ENCODE measurements at places on chromosomes 16 and 17.
A peak's percentile ranks its signal among the peaks of the same experiment; 100 is the strongest.

- peak; percentile 77 for DNase-seq
Observed at GRCh38 chr16:55471448-55472097, 7.4 kb upstream of the MMP2 start.

DNA sequence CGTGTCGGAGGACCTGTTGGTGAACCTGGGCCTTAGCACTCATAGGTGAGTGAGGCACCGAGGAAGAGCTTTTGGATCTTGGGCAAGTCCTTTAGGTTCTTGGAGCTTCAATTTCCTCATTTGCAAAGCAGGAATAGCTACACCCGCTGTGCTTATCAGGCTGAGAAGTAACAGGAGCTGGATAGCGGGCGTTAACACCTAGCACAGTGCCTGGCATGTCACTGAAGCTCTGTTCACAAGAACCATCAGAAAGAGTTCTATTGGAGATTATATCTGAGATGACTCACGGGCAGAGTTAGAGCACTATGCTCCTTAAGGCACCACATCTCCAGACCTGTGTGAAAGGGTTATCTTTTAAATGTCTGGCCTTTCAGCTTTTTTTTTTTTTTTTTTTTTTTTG lies 12.8 kb downstream of the MEOX1 start:
- DNase-seq, result no peak

GRCh38 chr17:14745541-14745940 lies 444.7 kb downstream of the HS3ST3B1 start:
- DNase-seq, result no peak

- no peak for DNase-seq
Observed at GRCh38 chr17:82173351-82174041, 39.1 kb downstream of the CCDC57 start.

DNA sequence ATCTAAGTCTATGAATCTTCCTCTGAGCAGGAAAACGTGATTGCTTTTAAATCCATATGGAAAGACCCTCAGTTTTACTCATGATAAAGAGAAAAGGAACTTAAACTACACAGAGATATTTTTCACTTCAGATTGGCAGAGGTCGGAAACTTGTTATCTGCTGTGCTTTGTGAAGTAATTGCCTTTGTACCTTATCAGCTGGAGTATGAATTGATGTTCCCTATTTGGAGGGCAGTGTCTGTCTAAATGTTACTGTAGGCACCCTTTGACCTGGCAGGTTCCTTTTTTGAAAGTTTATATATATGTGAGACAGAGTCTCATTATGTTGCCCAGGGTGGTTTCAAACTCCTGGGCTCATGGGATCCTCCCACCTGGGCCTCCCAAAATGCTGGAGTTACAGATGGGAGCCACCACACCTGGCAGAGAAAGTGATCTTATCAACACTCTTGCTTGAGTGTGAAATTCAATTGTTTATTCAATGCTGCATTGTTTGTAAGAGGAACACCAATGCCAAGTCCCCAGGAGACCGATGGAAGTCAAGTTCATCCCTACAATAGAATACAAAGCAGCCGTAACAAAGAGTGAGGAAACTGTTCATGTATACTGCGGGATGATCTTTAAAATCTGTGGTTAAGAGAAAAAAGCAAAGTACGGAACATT lies 52.3 kb downstream of the ABCC1 start:
- no peak for DNase-seq

DNA sequence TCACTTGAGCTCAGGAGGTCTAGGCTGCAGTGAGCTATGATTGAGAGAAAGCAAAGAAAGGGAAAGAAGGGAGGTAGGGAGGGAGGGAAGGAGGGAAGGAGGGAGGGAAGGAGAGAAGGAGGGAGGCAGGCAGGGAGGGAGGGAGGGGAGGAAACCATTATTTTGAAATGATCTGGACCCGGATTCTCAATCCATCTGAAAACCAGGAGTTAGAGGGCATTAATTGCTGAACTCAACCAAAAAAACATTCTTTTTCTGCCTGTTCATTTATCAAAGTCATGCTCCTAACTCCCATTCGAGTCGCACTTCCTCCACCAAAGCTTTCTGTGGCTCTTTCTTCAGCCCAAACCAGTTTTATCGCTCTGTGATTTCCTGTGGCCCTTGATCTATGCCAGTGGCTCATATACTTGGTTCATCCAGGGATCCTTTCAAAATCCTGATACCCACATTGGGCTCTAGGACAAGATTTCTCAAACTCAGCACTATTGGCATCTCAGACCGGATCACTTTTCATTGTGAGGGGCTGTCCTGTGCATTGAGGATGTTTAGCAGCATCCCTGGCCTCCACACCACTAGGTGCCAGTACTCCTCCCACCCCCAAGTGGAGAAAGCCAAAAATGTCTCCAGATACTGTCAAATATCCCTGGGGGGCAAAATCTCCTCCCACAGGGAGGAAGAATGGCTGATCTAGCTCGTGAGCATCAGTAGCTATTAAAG lies 38.2 kb downstream of the CMTM4 start:
- DNase-seq, result no peak

GRCh38 chr16:20303012-20303411 lies 24.3 kb downstream of the GP2 start:
- DNase-seq, result no peak

- no peak for DNase-seq
Observed at GRCh38 chr16:82382521-82382920, 212.5 kb upstream of the MPHOSPH6 start.

- DNase-seq, result peak; percentile 56
Observed at GRCh38 chr17:43406676-43407645, 8.2 kb downstream of the ARL4D start.

GRCh38 chr16:22255335-22255734 lies 41.9 kb upstream of the POLR3E start:
- DNase-seq, result no peak

DNA sequence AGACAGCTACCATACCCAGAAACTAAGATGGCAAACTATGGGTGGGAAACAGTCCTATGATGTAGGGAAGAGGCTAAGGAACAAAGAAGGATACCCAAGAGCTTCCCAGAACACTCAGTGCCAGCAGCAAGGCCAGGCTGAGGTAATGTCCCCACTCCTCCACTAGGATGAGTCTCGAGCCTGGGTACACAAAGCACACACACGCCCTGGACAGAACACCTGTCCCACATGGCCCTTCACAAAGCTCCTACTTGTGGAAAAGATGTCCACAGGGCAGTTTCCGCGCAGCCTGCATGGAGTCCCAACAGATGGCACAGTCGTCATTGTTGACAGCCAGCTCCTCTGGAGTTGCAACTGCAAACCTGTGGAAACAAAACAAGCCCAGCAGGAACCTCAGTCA lies 23.9 kb downstream of the AMFR start:
- DNase-seq, result peak; percentile 32

DNA sequence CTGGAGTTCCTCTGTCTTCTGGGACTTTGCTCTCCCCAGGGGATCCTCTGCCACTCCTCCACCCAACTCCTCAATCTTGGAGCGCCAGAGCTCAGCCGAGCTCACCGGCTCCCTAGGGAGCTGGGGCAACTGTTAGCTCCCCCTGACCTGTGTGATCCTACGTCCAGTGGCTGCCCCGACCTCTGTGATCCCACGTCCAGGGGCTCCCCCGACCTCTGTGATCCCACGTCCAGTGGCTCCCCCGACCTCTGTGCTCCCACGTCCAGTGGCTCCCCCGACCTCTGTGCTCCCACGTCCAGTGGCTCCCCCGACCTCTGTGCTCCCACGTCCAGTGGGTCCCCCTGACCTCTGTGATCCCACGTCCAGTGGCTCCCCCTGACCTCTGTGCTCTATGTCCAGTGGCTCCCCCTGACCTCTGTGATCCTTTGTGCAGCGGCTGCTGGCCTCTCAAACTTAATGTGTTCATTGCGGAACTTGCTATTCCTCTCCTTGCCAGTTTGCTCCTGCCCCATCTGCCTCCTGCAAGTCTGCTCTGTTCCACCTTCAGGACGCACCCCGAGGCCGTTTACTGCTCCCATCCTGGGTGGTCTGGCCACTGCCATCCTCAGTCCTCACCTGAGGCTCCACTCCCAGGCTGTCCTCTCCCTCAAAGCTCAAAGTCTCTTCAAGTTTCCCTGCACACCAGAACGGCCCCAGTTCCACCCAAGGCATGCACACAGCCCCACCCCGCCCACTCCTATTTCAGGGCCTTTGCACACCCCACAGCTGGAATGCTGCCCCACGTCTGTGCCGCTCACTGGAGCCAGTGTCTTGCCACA lies 2.8 kb downstream of the VPS9D1 start:
- no peak for DNase-seq

DNA sequence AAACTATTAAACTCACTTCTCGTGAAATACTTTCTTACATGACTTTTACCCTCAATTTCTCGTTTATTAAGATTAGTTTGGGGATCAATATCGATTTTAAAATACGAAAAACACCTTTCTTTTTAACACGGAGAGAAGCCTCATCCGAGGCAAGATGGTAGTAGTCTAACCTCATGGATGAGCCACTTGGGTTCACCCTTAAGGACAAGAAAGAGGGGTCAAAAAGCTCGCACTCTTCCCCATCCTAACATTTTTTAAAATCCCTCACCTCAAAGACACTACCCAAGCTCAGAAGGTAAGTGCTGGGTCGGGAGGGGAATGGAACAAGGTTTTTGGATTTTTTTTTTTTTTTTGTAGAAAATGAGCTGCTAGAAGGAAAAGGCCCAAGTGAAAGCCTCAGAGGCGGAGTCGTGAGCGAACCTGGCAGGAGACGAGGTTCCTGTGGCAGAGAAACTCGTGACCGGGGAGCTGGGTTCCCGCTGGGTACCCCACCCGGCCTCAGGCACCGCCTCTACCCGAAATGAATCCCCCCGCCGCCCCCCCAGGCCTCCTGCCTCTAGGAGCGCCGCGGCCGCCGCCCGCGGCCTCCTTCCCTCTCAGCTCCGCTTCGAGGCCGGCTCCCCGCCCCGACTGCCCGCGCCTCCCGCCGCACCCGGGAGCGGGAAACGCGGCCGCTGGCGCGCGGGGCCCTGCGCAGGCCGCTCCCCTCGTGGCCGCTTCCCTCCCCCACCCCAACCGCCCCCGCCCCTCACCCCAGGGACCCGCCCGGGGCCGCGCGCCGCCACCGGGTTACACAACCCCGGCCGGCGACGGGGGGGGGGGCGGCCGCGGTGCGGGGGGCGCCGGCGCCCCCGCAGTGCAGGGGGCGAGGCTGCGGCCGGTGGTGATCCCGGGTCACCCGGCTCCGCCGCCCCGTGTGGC lies 1.6 kb downstream of the NUFIP2 start:
- peak; percentile 70 for DNase-seq

DNA sequence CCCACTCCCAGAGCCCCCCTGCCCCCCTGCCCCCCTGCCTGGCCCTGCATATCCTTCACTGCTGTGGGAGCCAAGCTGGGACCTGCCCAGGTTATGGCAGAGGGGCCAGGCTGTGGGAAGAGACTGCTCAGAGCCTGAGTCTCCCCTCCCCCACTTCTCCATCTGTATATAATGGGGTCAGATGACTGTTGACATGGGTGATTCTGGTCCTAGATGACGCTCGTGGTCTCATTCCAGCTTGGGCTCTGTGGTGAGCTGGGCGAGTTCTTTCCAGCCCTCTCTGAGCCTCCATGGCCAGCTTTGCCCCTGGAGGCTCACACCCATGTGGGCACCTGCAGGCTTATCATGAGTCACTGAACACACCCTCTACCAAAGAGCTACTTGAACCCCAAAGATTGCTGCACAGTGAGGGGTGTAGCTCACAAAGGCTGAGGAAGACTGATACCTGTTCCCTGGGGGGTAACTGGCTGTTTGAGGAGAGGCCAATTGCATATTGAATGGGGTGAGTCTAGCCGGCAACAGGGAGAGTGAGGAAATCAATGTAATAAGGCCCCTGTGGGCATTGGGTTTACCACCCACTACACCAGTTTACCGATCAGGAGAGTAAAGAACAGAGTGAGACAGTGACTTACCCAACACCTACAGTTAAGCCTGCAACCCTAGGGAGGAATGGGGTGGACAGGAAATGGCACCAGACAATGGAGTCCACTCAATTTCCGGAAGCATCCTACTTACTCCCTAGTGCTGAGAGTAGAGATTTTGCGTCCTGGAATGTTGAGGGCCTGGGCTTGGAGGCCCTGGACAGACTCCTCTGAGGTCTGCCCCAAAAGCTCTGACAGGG lies 4.2 kb upstream of the SREBF1 start:
- peak; percentile 12 for DNase-seq

- DNase-seq, result no peak
Observed at GRCh38 chr16:743794-744500, 3.1 kb upstream of the CIAO3 start.

DNA sequence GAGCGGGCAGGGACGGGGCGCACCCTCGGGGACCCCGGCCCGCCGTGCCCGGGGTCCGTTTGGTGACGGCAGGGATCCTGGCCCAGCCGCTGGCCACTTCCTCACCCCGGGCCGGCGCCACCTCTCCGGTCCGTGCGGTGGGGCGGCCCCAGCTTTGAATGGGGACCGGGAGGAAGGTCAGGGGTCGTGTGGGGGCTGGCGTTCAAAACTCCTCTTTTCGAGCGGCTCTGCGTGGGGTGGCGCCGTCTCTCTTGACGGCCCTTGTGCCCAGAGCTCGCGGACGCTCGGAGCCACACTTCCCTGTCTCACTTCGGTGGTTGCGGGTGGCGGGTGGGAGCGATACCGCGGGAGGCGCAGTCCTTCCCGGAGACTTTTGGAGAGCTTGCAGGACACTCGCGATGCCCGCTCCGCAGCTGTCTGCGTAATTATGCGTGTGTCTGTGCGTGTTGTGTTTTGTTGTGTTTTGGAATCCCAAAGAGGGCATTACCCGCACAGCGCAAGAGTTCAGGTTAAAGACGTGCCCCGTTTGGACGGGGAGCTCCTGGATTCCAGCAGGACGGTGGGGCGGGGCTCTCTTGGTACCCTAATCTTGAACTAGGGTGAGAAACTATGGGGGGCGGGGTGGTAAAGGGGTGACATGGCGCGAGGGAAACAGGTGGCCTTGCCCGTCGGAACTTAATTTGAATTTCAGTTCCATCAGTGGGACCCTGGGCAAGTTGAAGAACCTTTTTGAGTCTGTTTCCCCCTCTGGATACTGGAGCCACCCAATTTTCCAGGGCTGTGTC lies 637 bp downstream of the PLCG2 start:
- DNase-seq, result no peak

DNA sequence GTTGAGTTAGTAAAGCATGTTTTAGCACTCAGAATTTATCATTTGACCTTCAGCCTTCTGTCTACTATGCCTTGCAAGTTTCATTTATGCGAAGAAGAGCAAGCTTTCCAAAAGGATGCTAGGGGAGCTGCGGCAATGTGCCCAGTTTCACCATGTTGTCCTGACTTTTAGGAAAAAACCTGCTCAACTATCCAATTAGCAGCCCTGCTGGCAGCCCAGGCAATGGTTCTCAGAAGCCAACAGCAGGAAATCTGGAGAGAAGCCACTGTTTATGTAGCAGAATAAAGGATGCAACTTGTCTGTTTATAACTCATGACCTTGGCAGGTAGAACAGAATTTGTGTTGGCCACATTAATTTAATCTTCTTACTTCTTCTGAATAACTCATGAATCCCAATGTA lies 230.8 kb downstream of the ABCC12 start:
- no peak for DNase-seq

DNA sequence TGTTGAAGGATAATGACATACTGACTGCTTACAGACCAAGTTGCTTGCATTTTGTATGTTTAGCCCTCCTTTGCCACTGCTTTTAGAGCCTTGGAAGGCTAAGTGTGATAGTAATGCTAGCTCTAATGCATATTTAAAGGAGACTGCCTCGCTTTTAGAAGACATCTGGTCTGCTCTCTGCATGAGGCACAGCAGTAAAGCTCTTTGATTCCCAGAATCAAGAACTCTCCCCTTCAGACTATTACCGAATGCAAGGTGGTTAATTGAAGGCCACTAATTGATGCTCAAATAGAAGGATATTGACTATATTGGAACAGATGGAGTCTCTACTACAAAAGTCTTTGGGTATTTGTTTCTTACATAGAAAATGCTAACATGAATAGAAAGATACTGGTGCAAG lies 19.1 kb downstream of the CAPNS2 start:
- DNase-seq, result no peak

All from MG63 (cell line).